ENCODE measurements at places on chromosomes 2 and 18.

DNA sequence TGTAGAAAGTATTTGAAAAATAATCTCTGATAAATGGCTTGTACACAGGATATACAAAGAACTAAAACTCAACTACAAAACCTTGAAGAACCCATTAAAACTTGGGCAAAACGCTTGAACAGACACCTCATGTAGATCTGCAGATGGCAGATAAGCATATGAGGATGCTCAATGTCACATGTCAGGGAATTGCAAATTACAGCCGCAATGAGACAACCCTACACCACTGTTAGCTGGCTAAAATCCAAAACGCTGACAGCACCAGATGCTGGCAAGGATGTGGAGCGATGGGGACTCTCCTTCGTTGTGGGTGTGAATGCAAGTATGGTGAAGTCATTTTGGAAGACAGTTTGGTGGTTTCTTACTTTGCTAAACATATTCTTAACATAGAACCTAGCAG lies 53.7 kb downstream of the SNTG2 start:
- DNase-seq, result no peak

DNA sequence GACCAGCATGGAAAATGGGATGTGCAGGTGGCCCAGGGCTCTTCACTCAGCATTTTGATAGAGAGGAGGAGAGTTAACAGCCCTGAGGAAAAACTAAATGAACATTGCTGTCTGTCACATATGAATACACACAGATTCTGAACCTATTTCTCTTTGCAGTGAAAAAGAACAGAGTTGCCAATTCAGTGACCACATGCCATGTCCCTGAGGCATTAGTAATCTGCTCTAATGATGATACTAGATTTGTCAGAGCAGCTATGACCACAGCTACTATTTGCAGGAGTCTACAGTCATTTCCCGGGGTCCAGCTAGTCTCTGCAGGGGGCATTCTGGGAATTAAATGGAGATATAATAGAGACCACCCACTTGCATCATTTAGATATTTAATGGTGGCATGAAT lies 267.6 kb downstream of the TMX3 start:
- no peak for DNase-seq

DNA sequence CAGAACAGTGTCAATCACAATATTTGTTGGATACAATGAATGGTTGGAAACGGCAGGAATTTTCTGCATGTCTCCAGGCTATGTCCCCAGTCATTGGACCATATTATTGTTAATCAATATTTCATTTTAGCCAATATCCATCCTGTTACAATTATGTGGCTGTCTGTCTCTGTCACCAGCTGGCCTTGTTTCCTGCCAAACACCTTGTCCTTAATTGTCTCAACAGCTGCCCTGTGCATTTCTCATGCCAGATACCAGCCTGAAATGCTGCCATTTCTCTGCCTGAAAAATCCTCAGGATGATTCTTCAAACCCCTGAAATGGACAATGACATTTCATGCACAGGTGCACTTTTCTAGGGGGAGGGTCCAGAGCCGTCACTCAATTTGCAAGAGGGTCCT lies 170.6 kb downstream of the ALPK2 start:
- DNase-seq, result no peak

- no peak for DNase-seq
These were observed 31.8 kb upstream of the MTCL1 start for GRCh38 chr18:8673256-8674209.

DNA sequence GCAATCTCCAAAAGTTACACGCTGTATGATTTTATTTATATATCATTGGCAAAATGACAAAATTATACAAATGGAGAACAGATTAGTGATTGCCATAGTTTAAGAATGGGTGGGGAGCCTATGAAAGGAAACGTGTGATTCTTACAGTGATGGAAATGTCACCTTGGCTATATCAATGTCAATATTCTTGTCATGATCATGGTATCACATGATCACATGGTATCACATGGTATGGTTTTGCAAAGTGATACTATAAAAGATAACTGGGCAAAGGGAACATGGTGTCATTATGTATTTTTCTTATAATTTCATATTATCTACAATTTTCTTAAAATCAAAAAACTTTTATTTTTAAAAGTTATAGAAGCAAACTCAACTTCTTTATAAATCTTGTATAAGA lies 606.2 kb upstream of the ZEB2 start:
- no peak for DNase-seq

DNA sequence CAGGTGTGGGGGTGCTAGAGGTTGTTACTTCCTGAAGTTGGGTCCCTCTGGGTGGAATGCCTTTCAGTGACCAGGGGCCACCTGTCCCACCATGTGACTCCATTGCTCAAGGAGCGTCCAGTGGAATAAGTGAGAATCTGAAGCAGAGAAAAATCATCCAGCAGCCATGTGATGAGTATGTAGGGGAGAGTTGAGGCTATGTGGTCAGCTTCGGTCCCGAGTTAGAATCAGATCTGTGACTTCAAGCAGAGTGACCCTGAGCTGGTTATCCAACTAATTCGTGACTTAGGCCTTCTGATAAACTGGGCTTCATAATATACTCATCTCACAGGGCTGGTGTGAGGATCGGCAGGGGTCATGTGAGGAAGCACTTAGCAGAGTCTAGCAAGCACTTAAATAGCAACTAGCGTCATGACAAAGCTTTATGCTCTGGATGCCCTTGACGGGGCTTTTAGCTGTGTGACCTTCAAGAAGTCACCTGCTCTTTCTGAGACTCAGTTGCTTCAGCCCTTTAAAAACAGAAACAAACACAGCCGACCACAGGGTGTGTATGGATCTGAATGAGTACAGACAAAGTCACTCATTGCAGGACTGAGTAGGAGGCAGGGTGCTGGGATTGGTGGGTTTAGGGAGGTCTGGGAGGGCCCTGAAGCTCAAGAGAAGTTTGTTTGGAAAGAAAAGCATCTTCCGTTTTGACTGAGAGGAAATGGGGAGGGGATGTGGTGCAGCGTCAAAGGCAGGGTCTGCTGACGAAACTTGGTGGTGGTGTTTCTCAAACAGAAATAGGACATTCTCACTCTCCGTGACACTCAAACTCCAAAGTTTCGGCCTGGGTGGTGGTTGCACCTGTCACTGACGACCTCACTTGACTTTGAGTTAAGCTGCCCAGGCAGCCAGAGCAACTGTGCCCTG lies 264.0 kb upstream of the CXCR4 start:
- no peak for DNase-seq

- no peak for DNase-seq
These were observed 47.5 kb upstream of the NEMP2 start for GRCh38 chr2:190582019-190582418.

DNA sequence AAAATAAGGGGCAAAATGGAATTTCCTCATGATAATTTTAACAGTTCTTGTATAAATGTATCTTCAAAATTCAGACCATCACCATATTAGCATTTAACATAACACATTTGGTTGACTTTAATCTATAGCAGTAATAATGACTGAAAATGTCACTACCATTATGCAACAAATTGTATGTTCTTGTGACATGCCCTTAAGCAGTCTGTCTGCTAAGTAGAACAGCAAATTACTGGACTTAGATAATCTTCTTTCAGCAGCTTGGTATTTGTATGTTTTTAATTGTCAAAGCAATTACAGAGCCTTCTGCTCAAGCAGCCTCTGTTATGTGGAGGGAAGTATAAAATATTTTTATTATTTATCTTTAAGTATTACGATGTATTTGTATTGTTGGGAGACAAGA lies 214.3 kb upstream of the NXPH2 start:
- no peak for DNase-seq

- no peak for DNase-seq
These were observed 13.4 kb downstream of the IL18RAP start for GRCh38 chr2:102436323-102436722.

- DNase-seq, result no peak
These were observed 45.4 kb upstream of the ASB18 start for GRCh38 chr2:236309669-236310029.

DNA sequence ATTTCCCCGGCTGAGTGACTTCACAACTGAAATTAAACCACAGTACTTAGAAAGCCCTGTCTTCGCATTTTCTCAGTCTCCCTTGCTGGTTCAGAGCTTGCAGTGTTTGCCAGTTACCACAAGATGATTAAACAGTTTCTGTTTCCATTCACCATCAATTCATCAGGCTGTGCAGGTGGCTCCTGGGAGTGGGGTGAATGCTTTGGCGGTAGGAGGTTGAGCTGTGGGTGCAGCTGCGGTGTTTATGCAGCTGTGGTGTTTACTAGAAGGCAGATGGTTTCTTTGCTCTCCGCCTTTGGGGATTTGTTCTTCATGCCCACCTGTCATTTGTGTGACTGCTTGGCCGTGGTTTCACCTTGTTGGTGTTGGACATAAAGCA lies 16.1 kb downstream of the ACOXL start:
- no peak for DNase-seq

DNA sequence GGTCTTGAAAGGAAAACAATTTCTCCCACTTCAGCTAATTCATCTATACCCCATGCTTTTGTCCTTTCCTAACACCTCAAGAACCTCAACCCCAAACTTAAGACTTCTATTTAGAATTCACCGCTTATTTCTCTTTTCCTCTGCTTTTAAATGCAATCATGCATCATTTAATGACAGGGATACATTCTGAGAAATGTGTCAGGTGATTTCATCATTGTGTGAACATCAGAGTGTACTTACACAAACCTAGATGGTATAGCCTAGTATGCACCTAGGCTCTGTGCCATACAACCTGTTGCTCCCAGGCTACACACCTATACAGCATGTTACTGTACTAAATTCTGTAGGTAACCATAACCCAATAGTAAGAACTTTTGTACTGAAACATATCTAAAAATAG lies 22.9 kb downstream of the ARL5A start:
- DNase-seq, result no peak

DNA sequence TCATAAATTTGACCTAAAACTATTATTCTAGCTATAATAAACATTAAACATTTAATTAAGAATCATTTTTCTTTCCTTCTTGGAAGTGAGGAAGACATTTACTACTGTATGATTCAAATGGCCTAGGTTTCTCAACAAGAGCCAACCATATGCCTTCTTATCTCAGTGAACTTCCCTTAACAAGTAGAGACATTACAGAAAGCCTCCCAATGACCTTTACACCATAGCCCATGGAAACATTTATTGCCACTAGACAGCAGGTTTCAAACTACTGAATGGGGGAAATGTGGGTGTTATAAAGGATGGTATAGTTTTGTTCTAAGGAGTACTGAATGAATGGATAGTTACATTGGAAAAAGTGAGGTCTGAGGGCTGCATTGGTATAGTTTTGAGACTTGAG lies 349.4 kb upstream of the SPRED2 start:
- no peak for DNase-seq

DNA sequence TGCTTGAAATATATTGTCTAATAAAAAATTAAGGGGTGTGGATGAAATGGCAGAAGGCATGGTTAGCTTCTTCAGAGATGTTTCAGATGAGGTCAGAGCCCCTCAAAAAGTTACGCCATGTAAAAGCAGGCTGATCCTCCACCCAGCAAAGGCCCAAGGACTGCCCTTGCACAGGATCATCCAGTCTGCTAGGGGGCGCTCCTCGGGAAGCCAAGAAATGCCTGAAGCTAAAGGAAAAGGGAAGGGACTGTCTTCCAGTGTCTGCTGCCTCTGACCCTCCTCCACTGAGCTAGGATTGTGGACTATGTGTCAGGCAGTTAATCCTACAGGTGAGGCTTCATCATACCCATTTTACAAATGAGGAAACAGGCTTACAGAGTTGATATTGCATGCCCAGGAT lies 33.8 kb upstream of the TEX51 start:
- no peak for DNase-seq

DNA sequence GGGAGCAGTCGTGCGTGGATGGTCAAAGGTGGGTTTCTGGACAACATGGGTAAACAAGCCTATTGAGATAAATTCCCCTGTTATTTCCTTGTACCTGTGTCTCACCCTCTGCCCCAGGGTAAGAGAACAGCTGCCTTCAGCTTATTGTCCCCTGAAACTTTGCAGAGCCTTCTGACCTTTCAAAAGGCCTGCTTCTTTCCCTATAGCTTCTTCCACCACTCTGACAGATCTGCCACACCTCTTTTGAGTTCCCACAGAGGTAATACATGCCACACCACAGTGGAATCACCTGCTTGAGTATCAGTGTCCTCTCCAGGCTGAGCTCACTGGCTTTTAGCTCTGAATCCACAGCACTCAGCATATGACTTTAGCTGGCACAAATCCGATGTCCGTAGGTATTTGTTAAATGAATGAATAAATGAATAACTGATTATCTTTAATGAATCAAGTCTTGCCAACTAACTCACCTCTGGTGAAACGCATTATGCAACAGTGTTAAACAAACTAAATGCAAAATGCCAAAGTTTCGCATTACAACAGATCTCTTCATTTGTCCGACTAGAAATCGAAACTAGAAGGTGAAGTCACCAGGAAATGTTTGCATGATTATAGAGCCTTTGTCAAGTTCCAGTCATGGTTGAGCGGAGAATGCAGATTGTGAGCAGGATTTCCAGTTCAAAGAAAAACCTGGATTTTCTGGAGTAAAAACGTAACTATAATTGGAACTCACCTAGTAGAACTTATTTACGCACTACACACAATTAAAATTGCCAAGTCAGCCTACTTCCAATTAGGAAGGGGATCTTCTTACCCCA lies 16.4 kb downstream of the DYNAP start:
- no peak for DNase-seq

DNA sequence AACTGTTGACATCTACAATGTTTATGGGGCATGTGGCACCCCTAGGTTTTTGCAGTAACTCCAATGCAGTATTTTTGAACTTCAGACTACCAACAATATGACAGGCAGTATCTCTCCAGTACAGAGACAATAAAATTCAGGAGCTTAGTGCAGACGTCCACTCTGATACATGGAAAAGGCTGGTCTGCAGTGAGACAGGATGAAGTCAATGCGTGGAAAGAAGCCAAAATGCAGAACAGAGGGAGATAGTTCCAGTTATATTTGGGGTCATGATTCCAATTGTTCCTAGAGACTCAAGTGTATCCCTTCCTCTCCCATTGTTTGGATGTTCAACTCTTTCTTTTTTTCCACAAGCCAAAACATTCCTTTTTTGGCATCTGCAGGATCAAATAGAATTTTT lies 18.7 kb upstream of the SMAD2 start:
- DNase-seq, result no peak

GRCh38 chr18:36769172-36769571 lies 59.6 kb downstream of the TPGS2 start:
- DNase-seq, result no peak

DNA sequence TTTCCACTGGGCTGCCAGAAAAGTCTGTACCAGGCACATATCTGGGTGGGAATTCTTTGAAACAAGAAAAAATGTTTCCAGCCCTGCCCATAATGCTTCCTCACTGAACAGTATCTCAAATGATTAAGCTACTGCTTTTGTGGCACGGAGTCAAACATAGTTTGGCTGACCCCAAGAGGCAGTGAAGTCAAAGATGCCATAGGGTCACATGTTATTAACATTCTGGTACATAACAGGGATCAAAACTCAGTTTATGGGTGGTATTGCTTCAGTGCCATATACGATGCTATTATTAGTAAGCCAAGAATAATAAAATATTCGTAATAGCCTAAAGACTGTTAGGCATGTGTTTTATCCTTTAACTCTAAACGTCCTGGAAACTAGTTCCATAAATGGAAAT lies 112.4 kb downstream of the FEZ2 start:
- DNase-seq, result no peak

GRCh38 chr2:174157053-174157452 lies 91.3 kb downstream of the OLA1 start:
- no peak for DNase-seq
